Activated CD8-positive, alpha-beta memory T cell treated with anti-CD3 and anti-CD28 coated beads for 4 hours (primary cell): ENCODE measurements at places on chromosomes 6 and 20.

GRCh38 chr6:170545405-170545804 lies 7.7 kb downstream of the PSMB1 start:
- DNase-seq, result no peak

DNA sequence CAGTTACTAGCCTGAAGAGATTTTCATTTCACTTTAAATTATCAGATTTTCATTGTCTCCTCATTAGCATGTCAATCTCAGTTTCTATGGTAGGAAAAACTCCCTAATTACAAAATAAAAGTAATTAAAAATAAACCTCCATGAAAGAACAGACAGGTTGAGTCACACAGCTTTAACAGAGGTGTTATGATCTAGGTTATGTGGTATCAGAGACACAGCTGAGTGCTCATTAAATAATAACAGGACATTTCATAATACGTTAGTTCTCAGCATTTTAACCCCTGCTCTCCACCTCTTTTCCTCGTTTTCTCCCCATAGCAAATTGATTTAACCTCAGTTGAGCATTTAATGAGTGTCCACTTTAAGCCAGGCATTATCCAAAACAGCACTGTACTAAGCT lies 21.9 kb downstream of the TPBG start:
- no peak for DNase-seq

GRCh38 chr6:143323729-143324470 lies 126.6 kb downstream of the ADAT2 start:
- no peak for DNase-seq

GRCh38 chr6:5898102-5898501 lies 108.6 kb downstream of the NRN1 start:
- no peak for DNase-seq

DNA sequence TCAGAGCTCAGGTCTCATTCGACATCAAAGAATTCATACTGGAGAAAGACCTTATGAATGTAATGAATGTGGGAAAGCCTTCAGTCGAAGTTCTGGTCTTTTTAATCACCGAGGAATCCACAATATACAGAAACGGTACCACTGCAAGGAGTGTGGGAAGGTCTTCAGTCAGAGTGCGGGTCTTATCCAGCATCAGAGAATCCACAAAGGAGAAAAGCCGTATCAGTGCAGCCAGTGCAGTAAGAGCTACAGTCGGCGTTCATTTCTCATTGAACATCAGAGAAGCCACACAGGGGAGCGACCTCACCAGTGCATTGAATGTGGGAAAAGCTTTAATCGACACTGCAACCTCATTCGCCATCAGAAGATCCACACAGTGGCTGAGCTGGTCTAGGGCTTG lies 7.7 kb downstream of the ZSCAN9 start:
- DNase-seq, result no peak

GRCh38 chr6:143525356-143525755 lies 13.8 kb upstream of the FUCA2 start:
- DNase-seq, result no peak
